Left colon (tissue), 2 donors: ENCODE measurements at places on chromosomes 5 and 9.

GRCh38 chr9:32403567-32404260 lies 19.3 kb downstream of the ACO1 start:
- no peak for DNase-seq

- peak; percentile 28 for DNase-seq
These were observed 3.6 kb upstream of the CARD19 start for GRCh38 chr9:93092251-93092991.

DNA sequence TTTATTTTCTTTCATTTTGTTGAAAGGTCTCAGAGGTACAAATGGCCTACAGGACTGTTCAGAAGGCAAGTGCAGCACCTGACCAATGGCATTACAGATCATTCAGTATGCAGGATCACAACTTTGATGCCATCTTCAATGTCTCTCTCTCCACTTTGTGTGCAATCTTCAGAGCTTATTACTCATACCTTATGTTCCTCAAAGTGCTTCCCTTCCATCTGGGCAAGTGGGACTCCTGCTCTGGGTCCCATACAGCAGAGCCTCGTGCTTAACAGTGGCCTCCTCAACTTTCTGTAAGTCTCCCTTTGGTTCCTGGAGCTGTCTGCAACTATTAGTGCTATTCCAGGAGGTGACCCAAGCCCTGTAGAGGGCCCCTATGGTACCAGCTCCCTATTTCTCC lies 358.4 kb upstream of the RPS23 start:
- no peak for DNase-seq

- DNase-seq = no peak
These were observed 109.6 kb downstream of the BAAT start for GRCh38 chr9:101274971-101275768.

DNA sequence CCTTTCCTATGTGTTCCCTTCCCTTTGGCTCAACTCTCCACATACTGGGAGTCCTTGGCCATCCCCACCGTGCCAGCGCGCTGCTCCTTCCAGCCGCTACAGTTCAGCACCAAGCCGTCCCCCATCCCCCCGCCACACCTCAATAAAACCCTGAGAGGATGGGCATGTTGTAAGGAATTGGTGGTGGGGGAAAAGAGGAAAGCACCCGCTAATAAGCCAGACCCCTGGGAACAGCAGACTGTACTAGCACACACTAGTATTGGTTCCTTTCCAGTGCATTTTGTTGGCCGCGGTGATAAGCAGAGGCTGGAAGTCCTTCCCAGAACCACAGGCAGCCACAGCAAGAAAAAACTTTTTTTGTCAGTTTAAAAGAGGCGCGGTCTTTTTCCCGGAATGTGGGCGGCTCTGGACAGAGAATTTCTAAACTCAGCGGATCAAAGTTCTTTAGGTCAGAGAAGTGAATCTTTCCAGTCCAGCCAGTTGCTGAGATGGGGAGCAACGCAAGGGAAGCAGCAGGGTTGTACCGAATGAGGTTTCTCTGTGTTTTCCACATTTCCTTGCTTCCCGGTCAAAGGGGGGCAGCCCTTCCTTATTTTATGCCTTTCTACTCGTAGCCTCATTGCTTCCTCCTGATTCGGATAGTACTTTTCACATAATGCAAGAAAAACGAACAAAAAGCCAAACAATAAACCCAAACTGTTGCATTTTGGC lies 2.1 kb downstream of the CHSY3 start:
- peak; percentile 29 for DNase-seq
